RPMI8226 (cell line): ENCODE measurements at places on chromosomes 16 and 17.

DNA sequence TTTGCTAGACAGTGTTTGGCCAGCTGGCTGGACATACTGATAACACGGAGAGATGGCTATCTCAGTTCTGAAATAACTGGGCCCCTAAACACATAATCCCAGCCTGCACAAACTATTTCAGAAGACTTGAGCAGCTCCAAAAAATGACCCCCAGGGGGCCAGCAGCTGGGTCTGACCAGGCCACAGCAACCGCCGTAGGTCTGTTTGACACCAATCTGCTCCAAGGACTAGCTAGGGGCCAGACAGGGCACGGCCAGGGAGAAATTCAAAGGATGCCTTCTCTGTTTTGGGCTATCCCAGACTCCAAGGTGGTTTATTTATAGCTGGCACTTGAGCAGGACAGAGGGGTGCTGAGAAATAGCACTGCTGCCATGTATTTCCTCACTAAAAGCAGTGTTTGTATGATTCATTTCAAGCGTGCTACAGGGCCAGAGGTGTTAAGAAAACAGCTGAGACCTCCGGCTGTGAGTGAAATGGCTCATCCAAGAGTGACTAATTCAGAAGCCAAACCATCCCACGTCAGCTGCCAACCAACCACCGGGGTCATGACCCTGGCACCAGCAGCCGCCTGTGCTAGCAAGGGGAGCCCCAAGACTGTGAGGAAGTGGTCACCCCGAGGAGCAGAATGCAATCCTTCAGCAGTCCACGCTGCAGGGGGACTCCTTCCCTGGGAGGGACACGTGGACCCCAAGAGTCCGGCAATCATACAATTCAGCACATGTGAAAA, 5.7 kb downstream of the GGA2 start:
- DNase-seq: no peak

DNA sequence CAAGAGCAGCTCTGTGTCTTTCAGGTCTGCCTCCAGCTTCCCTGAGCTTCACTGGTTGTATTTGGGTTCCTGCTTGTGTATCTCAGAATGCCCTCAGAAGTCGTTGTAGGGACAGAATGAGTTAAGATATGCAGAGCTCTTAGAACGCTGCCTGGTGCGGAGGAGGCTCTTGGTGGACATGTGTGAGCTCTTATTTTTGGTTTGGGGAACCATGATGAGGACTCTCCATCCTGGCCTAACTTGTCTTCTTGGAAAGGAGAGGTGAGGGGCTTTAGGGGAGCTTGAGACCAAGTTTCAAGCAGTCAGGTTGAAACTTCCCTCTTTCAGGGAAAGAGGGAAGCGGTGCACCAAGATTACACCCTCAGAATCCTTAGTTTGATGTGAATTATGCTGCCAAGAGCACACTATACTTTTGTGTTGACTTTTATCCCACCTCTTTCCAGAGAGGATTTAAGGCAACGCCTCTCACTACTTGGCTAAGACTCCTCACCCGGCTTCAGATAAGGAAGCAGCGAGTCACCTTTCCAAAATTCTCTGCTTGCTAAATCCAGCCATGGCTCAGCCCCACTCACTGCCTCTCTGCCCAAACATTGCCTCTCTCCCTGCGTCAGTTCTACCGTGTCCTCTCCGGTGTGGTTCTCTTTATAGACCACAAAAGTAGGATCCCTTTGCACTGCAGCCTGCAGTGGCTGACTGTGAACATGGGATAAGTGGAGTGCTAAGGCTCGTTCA, 12.7 kb downstream of the CDK5RAP3 start:
- DNase-seq: no peak

DNA sequence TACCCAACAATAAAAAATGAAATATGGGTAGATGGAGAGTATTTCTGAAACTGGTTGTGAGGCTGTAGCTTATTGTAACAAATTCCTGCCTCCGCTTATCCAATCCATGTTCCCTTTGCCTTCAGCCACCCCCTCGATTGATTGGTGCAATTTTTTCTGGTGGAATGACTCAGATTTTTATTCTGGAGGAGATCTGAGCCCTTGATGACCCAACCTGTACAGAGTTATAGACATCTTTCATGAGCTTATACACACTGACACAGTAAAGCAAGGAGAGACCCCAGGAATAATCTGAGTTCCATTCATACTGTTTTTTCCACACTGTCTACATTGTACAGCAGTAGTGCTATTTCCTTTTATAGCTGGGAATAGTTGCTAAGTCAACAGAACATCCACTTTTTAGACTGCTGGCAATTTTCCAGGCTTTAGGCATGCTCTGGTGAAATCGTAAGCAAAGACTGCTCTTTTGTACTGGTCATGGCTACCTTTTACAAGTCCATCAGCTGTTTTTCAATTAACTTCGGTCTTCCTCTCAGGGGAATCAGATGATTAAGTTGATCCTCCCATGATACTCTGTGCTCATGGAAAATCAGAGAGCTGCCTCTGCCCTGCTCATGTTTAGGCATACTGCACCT, 30.1 kb downstream of the CCL4 start:
- peak; percentile 80 for DNase-seq

- DNase-seq: no peak
Observed at GRCh38 chr17:55672585-55673501, 49.8 kb downstream of the TMEM100 start.

- no peak for DNase-seq
Observed at GRCh38 chr17:78585006-78585630, 7.9 kb upstream of the DNAH17 start.
